Forelimb muscle (tissue), 1 donor: ENCODE measurements at places on chromosomes 5 and 9. TPM values are rescaled to one million over a fixed set of nuclear protein-coding genes. Genes with fewer than 3 reads are reported as not detected.

Gene KCNIP1
- polyA plus RNA-seq: 2.4 TPM

GRCh38 chr9:128894764-128895163 lies 12.8 kb downstream of the LRRC8A start:
- no peak for DNase-seq

- DNase-seq: no peak
Measured at GRCh38 chr9:7841831-7842230, 42.3 kb upstream of the DMAC1 start.

DNA sequence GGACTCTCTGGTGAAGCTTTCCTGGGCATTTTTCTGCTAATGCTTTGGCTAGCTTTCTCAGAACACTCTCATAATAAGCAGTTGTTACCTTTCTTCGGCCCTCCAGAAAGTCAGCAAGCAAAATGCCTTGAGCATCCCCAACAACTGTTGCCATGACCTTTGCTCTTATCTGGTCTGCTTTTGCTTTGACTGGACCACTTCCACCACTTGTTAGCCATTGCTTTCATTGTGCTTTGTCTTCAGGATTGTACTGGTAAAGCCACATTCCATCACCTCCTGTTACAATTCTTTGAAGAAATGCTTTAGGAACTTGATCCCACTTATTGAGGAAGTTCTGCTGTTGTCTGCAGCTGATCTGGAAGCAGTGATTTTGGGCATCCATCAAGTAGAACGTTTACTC lies 35.7 kb downstream of the RAD50 start:
- no peak for DNase-seq

DNA sequence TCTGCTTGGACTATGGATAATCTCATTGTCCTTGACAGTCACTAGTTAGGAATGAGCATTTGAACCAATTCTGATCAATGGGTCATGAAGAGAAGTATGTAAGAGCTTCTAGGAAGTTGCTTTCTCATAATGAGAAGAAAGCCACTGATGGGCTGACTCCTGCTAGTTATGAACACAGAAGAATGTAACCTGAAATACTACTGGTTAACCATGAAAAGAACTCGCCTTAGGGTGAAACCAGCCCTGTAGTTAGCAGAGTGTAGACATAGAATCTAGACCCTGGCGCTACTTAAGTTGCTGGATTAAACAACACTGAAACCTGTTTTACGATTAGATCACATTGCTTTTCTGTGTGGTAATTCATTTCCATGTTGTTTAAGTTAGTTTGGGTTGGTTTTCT lies 26.6 kb downstream of the SLF1 start:
- DNase-seq: no peak

GRCh38 chr5:80036615-80037014 lies 1.5 kb downstream of the THBS4 start:
- no peak for DNase-seq

- DNase-seq: no peak
Measured at GRCh38 chr5:40754381-40755092, 1.2 kb downstream of the TTC33 start.

DNA sequence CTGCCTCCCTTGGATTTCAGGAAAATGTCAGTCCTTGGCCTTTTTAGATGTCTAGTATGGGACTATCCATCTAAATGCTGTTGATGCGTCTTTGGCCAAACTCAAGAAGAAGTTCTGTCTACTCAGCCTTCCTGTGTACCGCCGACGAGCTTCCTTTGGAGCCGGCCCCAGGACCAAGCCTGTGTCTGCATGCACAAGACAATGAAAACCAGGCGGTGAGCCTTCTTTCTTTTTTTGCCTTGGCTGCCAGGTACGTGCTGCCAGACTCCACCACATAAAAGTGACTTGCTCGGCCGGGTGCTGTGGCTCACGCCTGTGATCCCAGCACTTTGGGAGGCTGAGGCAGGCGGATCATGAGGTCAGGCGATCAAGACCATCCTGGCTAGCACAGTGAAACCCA lies 6.0 kb upstream of the NEURL1B start:
- DNase-seq: no peak

Gene KCNV2
- polyA plus RNA-seq: 0.27 TPM

Gene CTXN3
- polyA plus RNA-seq: 1.0 TPM

DNA sequence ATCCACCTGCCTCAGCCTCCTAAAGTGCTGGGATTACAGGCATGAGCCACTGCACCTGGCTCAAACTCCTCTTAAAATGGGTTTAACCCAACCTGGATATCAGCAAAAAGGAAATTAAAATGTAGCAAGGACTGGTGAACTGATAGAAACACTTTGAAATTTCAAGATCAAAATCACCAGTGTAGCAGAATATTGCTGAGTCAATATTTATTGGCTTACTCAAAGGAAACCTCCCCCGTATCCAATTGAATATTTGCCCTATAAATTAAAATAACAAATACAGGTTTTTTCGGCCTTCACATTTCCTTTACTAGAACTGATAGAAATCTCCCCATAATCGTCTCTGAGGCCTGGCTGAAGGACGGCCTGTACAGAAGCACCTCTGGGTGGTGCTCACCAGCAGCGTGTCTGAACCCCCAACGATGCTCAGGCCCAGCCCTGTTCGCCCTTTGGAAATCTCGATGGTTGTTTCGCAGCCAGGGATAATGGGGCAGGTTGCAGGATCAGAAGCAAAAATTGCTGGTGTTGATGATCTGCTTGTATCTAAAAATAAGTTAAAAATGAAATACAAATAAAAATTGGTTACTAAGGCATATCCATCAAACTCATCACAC lies 156.6 kb downstream of the MPDZ start:
- no peak for DNase-seq

DNA sequence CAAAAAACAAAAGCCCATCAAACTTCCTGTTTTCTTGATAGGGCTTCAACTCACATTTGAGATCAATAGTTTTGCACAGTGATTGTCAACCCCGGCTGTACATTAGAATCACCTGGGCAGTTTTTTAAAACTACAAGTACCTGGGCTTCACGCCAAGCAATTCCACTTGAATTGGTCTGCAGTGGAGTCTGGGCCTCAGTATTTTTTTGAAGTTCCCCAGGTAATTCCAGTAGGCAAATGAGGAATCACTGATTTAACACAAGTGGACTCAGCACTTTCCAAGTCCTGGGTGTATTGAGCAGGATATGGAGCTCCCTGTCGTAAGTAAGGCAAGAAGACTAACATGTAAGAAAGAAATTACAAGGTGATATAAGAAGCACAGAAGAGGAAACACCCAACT lies 14.8 kb upstream of the SMIM15 start:
- no peak for DNase-seq

DNA sequence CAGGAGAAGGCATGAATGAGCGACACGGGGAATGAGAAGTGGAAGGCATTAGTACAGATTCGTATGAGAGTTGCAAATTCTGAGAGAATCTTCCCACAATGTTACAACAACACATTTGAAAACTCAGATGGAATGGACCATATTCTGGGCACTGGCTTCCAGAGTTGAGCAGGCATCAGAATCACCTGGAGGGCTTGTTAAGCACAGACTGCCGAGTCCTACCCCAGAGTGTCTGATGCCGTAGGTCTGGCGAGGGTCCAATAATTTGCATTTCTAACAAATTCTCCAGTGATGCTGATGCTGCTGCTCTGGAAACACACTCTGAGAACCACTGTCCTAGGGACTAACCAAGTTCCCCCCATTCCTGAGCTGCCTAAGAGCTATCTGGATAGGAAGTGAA lies 2.9 kb upstream of the TLX3 start:
- DNase-seq: no peak

- no peak for DNase-seq
Measured at GRCh38 chr9:118809160-118809625, 560.0 kb downstream of the BRINP1 start.

DNA sequence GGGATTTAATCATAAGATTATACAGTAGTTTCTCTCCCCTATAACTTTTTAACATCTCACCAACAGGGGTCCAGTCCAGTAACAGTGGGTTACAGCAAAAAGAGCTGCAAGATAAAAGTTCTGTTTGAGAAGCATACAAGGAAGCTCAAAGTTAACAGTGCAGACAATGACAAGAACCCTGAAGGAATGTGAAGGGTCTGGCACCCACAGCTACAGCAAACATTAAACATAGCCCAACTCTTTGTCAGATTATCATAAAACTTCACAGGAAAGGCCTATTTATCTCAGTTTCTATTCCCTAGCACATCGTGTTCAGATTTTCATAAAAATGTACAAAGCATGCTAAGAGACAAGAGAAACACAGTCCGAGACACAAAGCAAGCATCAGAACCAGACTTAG lies 309.4 kb downstream of the DIRAS2 start:
- no peak for DNase-seq

DNA sequence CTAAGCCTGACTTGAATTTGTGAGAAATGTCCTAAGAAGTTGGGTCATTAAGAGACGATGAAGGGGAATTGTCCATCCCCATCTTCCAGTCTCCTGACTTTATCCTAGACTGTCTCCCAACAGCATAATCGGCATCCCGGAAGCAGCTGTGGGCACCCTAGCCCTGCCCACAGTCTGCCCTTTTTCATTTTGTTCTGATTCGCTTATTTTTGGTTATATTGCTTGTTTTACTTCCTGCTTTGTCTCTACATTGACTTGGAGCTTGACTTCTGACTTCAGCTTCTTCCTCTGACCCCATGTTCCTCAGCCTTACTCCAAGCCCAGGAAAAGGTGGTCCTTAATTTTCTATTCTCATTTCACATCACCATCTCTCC lies 41.8 kb downstream of the UGCG start:
- DNase-seq: no peak

Gene AJM1
- polyA plus RNA-seq: 2.4 TPM

- no peak for DNase-seq
Measured at GRCh38 chr9:129306318-129306973, 128.4 kb upstream of the IER5L start.

DNA sequence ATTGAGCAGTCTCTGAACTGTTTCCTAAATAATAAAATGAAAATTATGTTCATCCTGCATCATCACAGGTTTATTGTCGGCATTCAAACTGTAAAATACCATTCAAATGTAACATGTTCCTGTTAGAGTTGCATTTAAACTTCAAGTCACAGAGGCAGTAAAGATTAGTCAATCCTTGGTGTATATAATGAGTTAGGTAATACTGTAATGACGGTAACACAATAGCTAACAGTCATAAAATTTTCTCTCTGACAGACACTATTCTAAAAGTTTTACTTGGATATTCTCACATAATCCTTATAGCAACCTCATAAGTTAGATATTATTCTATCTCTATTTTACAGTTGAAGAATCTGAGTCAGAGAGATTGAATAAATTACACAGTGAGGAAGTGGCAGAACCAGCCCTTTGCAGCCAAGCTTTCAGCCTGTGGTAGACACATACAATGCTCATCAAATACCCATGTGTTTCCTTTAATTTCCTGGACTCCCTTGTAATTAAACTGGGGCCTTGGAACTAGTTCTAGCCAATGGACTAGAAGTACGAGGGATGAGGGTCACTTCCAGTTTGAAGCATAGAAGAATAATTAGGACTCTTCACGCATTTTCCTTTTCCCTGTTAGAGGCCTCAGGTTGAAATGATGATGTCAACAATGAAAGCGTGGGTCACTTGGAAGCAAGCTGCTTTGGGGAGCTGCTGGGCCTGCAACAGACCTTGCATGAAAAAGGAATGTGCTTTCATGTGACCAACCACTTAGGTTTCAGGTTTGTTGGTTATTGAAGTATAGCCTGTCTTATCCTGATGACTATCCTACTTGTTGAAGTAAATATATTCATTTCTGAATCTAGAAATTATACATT lies 12.3 kb upstream of the CAST start:
- no peak for DNase-seq

GRCh38 chr5:109328626-109329025 lies 81.1 kb downstream of the PJA2 start:
- DNase-seq: no peak

- no peak for DNase-seq
Measured at GRCh38 chr5:38284384-38284783, 26.0 kb downstream of the EGFLAM start.

- DNase-seq: no peak
Measured at GRCh38 chr5:9362600-9362999, 183.3 kb downstream of the SEMA5A start.

DNA sequence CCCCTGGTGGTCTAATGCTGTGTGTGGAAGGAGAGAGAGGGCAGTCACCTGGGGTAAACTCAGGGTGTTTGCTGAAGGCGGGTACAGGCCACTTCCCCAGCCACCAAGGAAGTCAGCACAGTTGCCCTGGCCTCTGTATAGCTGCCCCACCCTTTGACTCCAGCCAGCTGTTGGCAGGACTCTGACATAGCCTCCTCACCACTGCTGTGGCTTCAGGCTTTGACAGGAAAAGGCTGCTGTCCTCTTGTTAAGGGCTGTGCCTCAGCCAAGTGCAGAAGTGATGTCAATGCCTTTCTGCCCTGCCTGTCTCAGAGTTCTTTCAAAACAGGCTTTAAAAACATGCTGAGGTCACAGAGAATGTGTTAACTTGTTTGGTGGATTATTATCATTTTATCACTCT lies 487.2 kb upstream of the KLF4 start:
- DNase-seq: no peak
